ENCODE measurements at places on chromosomes 1 and 21.

DNA sequence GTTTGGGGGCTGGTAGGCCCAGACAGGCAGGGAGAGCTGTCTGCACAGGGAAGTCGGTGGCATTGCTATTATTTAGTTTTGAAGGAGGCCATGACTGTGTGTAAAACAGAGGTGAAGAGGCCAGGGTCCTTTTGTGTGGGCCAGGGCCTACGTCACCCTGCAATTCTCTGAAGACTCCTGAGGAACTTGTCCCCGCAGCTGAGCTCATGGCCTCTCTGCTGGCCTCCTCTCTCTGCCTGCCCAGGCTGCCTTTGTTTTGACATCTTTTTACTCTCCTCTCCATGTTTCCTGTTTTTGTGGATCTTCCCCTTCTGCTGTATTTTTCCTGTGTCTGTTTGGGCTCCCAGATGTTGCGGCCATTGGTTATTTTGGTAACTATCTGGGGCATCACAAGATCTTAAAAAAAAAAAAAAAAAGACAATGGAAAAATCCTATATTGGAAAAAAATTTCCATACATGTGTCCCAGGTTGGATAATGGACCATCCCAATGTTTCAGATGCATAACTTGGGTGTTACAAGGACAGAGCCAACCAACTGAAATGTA, 280.7 kb downstream of the RPS6KC1 start:
- DNase-seq, result no peak

GRCh38 chr1:185486346-185486745, 169.3 kb upstream of the IVNS1ABP start:
- no peak for DNase-seq

DNA sequence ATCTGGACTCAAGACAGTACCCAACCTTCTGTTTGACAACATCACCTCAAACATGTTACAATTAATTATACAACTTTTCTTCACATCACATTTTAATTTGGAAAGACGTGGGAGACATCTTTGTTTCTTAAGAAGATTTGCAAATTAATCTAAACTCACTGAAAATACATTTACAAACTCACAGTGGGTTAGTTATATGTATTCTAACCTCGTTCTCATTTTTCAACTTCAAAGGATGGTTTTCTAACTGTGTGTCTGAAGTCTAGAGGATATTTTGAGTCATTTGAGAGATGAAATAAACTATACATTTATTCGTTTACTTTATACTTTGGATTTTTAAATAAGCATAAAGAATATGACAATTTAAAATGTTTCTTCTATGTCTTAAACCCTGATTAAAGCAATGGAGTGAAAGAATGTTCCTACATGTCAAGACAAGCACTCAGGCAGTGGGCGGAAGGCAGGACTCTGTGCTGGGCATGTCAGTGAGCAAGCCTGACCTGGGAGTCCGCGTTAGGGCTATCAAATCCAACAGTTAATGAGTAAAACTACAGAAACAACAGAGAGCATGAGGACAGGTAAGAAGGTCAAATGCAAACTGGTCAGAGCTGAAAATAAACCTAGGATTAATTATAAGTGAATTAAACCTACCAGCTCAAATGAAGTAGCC, 76.5 kb upstream of the CTTNBP2NL start:
- no peak for DNase-seq

DNA sequence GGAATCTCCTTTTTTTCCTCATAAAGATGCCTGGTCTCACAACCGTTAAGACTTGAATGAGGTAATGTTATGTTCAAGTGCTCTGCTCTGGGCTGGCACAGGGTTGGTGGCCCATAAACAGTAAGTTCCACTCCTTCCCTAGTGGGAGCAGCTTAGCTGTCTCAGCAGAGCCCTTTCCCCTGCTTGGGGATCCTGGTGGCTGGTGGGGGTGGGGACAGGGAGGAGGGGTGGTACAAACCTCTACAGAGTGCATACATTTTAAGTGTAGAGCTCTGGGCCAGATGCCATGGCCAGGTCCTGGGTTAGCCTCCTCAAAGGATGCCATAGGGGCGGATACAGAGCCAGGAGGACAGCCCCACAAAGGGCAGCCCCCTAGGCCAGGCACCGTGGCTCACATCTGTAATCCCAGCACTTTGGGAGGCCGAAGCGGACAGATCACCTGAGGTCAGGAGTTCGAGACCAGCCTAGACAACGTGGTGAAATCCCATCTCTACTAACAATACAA, 20.7 kb upstream of the PADI1 start:
- DNase-seq, result no peak

DNA sequence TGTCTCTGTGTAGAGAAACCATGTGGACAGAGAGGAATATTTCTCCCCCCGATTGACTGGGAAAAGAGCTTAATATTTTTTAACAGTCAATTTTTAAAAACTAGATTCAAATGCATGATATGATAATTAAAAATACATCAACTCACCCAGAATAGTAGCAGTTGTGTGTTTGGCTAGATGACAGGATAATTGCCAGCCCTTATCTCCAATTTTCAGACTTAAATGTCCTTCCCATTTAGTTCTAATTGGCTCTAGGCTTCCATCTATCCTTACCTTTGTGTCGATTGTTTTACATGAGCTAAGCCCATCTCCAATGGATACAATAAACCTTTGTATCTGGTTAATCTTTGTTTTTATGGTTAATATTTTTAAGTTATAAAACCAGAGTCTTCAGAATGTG, 23.9 kb upstream of the KIAA0040 start:
- DNase-seq, result no peak
